ENCODE measurements at places on chromosomes 13 and 19. TPM values are rescaled to one million over a fixed set of nuclear protein-coding genes. Genes with fewer than 3 reads are reported as not detected.
A peak's percentile ranks its signal among the peaks of the same experiment; 100 is the strongest.

- H3K27me3 ChIP-seq: no peaks in the 10 kb centered on the region
- no peaks in the 10 kb centered on the region for H3K36me3 ChIP-seq
- H3K27ac ChIP-seq: no peak overlapping the region
- H3K4me3 ChIP-seq: no peak overlapping the region
- no peaks in the 10 kb centered on the region for H3K4me1 ChIP-seq
- no peak for DNase-seq
These were observed 377.0 kb downstream of the ITGBL1 start for GRCh38 chr13:101829484-101829883.

Gene GPR183
- polyA plus RNA-seq: 7.3 TPM

DNA sequence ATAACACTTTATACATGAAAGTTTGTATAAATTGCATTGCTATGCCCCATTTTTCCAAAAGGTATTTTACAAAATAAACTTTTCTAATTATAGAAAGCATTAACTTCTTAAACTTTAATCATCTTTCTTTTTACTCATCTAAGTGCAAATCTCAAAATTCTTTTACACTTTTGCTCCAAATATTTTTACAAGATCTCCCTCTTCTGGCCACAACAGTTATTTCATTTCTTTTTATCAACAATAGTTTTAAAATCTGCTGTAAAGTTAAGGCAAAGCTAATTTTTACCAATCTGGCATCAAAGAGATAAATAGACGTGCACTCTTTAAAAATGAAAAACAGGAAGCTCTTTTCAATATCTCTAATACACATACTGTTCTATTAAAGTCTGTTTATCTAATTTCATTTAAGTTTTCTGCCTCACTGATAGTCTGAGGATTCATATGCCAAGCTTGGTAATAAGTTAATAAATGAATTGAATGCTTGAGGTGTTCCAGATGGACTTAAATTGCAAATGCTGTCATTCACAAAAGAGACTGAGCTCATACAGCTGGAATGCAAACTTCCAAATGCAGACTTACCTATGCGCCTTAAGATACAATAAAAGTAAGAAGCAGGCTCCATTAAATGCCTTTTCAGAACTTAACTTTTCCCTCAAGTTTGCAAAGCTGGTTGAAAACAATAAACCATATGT lies 583.0 kb upstream of the ATXN8OS start:
- H3K27me3 ChIP-seq: no peaks in the 10 kb centered on the region
- no peak for DNase-seq
- no peaks in the 10 kb centered on the region for H3K4me1 ChIP-seq
- no peaks in the 10 kb centered on the region for H3K36me3 ChIP-seq

Gene PRPF31
- polyA plus RNA-seq: 48.6 TPM

DNA sequence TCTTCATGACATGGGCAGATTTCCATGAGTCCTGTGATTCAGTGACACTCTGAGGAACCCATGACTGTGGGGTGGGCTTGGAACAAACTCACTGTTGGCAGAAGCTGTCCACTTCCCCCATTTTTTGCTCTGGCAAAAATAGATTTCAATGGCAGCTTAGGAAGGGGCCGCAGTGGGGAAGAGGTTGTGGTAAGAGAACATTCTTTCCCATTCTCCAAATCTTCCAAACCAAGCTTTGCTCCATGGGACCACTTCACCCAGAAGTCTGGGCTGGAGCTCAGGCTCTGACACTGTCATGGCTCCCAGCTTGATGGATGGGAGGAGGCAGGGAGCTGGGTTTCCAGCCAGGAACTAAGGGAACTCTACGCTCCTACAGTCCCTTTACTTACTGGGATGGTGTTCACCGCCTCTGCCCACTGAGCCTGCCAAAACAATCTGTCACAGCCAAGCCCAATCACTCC lies 24.9 kb upstream of the MEDAG start:
- H3K36me3 ChIP-seq: no peaks in the 10 kb centered on the region
- H3K27me3 ChIP-seq: peaks cover 9% of the 10 kb centered on the region
- no peaks in the 10 kb centered on the region for H3K4me1 ChIP-seq
- no peak for DNase-seq
- H3K4me3 ChIP-seq: no peak overlapping the region

Gene SIGLECL1
- polyA plus RNA-seq: not detected

- peak; percentile 25 for DNase-seq
- H3K27ac ChIP-seq: no peak overlapping the region
- H3K27me3 ChIP-seq: no peaks in the 10 kb centered on the region
- H3K4me3 ChIP-seq: no peak overlapping the region
- peaks cover 13% of the 10 kb centered on the region for H3K4me1 ChIP-seq
These were observed 102.6 kb upstream of the SERP2 start for GRCh38 chr13:44271031-44271455.

GRCh38 chr19:18972301-18972811 lies 31.3 kb upstream of the HOMER3 start:
- H3K36me3 ChIP-seq: no peaks in the 10 kb centered on the region
- no peaks in the 10 kb centered on the region for H3K4me1 ChIP-seq
- peaks cover 2% of the 10 kb centered on the region for H3K27me3 ChIP-seq
- H3K4me3 ChIP-seq: no peak overlapping the region

DNA sequence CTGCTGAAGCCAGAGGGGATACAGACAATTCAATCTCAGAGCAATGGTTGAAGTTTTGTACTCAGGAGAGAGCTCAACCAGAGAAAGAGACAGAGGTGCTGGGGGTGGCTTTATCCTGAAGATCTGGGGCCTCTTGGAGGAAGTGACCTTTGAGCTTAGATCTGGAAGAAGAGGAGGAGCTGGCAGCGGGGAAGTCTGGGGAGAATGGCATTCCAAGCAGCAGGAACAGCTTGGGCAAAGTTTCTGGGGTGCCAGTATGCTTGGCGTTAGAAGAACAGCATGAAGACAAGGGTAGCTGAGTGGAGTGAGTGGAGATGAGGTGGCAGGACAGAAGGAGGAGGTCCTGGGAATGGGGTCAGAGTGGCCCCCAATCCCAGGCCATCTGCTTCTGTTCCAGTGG lies 11.3 kb downstream of the MAST3 start:
- H3K27ac ChIP-seq: peak overlapping the region; percentile 96
- peak overlapping the region; percentile 65 for H3K4me3 ChIP-seq
- H3K27me3 ChIP-seq: peaks cover 3% of the 10 kb centered on the region
- peak; percentile 84 for DNase-seq

DNA sequence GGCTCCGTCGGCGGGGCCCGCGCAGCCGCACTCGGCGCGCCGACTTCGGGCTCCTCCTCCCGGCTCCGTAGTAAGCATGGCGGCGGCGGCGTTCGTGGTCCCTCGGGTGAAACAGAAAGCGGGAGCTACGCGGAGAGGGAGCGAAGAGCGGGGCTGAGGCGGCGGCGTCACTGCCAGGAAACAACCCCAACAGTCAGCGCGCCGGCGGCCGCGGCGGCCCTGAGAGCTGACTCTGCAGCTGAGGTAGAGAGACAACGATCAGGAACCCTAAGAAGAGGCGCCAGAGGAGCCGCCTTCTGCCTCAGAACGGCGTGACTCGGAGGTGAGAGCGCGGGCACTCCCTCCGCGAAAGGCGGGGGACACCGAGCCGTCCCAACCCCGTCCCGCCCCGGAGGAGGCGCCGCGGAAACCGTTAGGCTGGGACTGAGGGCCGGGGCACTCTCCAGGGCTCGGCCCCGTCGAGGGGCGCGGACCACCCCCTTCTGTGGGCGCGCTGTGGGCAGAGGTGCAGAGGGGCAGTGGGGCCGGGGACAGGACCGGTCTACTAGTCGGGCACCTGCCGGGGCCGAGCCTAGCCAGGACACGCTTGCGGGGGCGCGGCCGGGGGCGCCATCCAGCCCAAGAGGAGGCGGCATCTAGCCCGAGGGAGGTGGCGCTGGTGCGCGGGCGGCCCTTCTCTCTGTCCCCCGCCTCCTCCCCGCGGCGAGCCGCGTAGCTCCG lies at the start of gene FNDC3A:
FNDC3A (plus strand) TSS at position 57 of the 720 bp plus-strand sequence. CDS start 30,279 bp downstream, outside the sequence.
- H3K36me3 ChIP-seq: no peaks in the 10 kb centered on the region
- peak within 1 kb of the TSS; percentile 99 for H3K27ac ChIP-seq
- peak within 1 kb of the TSS; percentile 90 for H3K4me3 ChIP-seq
- no peaks in the 10 kb centered on the region for H3K27me3 ChIP-seq
- H3K4me1 ChIP-seq: peaks cover 11% of the 10 kb centered on the region

Gene ATP4B
- polyA plus RNA-seq: 0.04 TPM

Gene C13orf46
- polyA plus RNA-seq: 0.34 TPM

DNA sequence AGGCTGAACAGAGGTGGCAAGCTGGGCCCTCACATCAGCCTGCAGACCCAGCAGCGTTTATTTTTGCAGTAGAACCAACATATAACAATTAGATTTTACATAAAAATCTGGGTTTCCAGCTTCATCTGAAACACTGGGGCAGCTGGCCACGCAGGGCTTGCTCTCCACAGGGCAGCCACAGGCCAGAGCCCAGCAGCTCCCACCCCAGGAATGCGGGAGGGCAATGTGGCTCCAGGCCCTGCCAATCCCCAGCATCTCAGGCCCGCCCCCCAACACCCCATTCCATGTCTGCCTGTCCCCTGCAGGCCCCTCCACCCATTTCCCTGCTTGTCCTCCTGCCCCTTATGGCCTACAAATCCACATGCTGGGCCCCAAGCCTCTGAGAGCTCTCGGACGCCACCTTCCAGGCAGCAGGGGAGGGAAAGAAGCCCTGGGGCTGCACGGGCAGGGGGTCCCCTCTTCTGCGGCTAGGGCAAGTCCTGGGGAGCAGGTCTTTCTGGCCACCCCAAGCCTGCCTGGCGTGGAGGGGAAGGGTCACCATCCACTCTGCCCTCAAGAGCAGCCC lies 15.0 kb upstream of the VSTM2B start:
- H3K36me3 ChIP-seq: no peaks in the 10 kb centered on the region
- no peaks in the 10 kb centered on the region for H3K27me3 ChIP-seq
- no peak overlapping the region for H3K4me3 ChIP-seq
- no peak for DNase-seq
- H3K27ac ChIP-seq: no peak overlapping the region

DNA sequence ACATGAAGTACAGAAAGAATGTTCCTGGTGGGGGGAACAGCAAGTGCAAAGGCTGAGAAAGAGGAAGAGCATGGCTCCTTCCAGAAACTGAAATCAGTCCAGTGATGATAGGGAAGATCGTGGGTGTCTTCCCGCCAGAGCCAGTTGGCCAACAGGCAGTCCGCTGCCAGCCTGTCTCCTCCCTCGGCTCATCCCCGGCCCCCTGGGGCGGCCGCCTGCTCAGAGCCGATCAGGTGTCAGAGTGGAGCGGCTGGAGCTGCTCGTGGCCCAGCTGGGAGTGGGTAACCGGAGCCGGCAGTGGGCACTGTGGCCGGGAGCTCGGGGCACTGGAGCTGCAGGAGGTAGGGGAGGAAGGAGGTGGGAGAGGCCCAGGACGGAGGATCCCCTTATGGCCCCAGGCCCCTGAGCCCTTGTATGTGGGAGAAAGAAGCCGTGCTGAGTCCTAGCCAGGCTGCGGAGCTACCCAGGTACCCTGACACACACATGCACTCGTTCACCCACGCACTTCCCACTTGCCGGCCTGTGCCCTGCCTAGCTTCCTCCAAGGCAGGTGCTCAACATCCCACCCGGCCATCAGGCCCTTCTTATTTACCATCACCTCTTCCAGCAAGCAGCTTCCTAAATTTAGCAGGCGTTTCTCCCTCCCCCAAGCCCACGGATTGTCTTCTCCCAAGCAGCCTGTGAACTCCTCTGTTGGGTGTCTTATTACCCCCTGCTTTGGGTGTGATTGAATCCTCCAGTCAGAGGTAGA lies 1.7 kb downstream of the ANKRD24 start:
- peaks cover 21% of the 10 kb centered on the region for H3K4me1 ChIP-seq
- H3K27me3 ChIP-seq: no peaks in the 10 kb centered on the region
- no peak overlapping the region for H3K4me3 ChIP-seq
- H3K36me3 ChIP-seq: peaks cover 10% of the 10 kb centered on the region

- H3K36me3 ChIP-seq: no peaks in the 10 kb centered on the region
- H3K27me3 ChIP-seq: no peaks in the 10 kb centered on the region
- DNase-seq: no peak
- no peak overlapping the region for H3K4me3 ChIP-seq
- no peaks in the 10 kb centered on the region for H3K4me1 ChIP-seq
- no peak overlapping the region for H3K27ac ChIP-seq
These were observed 756.7 kb downstream of the UQCRFS1 start for GRCh38 chr19:28456252-28456651.

DNA sequence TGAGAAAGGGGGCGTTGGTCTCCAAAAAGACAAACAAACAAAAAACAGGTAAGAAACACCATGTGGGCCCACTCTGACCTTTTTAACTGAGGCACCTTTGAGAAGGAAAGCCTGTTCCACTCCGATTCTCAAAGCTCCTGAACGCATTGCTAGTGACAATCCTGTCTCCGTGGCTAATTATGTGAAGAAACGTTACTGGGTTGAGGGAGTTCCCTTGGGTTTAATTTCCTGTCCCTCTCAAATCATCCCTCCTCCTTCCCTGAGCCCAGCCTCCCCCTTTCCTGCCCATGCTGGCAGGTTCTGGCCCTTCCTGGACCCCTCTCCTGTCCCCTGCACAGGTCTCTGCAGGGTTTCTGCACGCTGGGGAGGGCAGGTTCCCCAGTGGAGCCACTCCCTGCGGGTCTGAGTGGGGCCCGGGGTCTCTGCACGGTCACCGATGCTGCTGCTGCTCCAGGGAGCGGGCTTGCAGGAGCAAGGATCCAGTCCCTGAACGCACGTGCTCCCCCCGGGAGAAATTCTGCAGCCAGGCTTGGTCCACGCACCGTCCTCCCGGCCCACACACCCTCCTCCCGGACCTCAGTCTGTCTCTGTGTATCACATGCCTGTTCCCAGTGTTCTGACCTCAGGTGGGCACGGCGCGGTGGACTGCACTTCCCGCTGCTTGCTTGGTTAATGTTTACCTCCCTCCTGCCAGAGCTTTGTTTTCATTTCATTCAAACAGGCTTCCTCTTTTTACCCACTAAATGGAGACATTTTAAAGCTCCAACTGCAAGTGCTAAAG lies 76.4 kb upstream of the MCF2L start:
- H3K27me3 ChIP-seq: peaks cover 7% of the 10 kb centered on the region
- no peak overlapping the region for H3K4me3 ChIP-seq
- peaks cover 28% of the 10 kb centered on the region for H3K4me1 ChIP-seq
- H3K27ac ChIP-seq: peak overlapping the region; percentile 88
- H3K36me3 ChIP-seq: no peaks in the 10 kb centered on the region
- DNase-seq: peak; percentile 86

Gene C13orf42
- not detected for polyA plus RNA-seq

Gene ACER1
- polyA plus RNA-seq: 0.04 TPM

- no peaks in the 10 kb centered on the region for H3K4me1 ChIP-seq
- H3K36me3 ChIP-seq: no peaks in the 10 kb centered on the region
- DNase-seq: no peak
- no peak overlapping the region for H3K4me3 ChIP-seq
- no peaks in the 10 kb centered on the region for H3K27me3 ChIP-seq
- H3K27ac ChIP-seq: no peak overlapping the region
These were observed 1082.0 kb downstream of the OLFM4 start for GRCh38 chr13:54110597-54110996.
